ENCODE measurements at places on chromosomes 2 and 18.

GRCh38 chr2:160575368-160575767 lies 81.8 kb upstream of the RBMS1 start:
- DNase-seq = no peak

GRCh38 chr2:222731201-222731621 lies 59.8 kb downstream of the MOGAT1 start:
- DNase-seq = no peak

GRCh38 chr2:53629001-53629400 lies 138.6 kb upstream of the CHAC2 start:
- DNase-seq = no peak

DNA sequence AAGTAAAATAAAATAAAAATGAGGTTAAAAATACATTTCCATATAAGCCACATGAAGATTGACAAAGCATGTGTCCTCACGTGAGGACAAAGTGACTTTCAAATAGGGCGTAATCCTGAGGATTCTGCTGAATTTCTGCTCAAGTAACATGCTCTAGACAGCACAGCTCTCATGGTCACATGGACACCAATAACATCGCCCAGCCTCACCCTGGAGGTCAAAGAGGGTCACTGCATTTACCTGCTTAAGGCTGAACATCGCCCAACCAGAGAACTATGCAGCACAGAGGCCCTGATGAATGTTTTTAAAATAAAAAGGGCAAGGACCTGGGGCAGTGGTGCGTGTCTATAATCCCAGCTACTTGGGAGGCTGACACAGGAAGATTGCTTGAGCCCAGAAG lies 30.2 kb downstream of the TGFBRAP1 start:
- DNase-seq = no peak

DNA sequence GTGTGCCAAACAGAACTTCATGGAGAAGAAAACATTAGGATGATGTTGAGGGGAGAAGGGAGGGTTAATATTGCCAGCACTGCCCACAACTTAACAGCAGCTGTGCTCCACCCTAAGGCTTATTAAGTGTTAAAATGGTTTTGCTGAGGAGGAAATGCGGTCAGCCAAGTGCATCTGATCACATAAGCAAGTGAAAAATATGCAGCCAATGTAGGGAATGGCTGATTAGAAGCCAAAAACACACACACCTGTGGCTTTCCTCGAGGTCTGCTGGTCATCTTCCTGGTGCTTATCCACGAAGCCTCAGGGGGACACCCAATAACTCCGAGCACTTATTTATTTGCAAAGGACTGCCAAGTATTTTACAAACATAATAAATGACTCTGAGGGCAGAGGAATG lies 66.3 kb upstream of the GPR45 start:
- no peak for DNase-seq

DNA sequence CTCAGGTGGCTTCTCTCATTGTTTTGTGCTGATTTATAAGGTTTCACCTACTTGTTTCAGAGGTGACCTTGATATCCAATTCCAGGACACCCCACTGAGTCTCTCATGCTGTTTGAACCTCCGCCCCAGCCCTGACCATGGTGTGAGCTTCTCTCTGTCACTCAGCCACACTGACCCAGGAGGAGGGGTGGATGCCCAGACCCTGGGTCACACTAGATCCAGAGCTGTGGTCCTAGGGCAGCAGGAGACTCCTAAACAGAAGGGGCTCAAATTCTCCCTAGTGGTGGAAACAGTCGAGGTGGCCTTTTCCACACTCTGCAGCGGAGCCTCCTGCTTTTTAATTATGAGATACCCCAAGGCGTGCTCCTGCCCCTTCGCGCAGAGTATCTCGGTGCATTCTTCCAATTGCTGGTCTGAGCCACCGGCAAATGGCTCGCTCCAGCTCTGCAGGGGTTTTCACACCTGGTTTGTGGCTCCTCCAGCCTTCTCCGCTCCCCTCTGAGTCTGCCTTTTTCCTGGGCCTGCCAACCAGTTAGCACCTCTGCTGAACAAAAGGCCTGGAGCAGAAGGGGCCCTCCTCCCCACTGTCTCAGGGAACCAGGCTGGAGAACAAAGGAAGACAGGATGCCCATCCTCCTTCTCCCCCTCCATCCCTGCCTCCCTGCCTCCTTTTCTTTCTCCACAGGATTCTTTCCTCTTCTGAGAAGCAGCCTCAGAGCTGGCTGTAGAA lies 147.3 kb upstream of the SPRED2 start:
- no peak for DNase-seq

- no peak for DNase-seq
Observed at GRCh38 chr2:202204855-202205254, 33.5 kb downstream of the SUMO1 start.

- no peak for DNase-seq
Observed at GRCh38 chr2:181058378-181059269, 78.2 kb downstream of the UBE2E3 start.

- DNase-seq = no peak
Observed at GRCh38 chr2:28357055-28357454, 35.6 kb upstream of the FOSL2 start.

- no peak for DNase-seq
Observed at GRCh38 chr18:50938912-50939311, 28.9 kb upstream of the ELAC1 start.

DNA sequence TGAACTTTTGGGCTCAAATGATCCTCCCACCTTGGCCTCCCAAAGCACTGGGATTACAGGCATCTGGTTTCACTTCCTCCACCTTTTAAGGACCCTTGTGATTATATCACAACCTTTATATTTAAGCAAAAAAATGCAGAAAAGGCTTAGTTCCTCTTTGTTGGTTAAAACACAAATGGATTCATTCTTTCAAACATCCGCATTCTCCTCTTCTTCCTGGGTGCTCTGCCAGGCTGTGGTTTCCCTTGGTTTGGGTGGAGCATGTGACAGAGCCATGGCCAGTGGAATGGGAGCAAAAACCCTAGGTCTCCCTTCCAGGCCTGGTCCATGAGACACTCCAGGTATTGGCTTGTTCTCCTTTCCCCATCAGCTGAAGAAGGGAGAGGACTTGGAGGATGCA lies 9.9 kb upstream of the SLC66A3 start:
- no peak for DNase-seq

DNA sequence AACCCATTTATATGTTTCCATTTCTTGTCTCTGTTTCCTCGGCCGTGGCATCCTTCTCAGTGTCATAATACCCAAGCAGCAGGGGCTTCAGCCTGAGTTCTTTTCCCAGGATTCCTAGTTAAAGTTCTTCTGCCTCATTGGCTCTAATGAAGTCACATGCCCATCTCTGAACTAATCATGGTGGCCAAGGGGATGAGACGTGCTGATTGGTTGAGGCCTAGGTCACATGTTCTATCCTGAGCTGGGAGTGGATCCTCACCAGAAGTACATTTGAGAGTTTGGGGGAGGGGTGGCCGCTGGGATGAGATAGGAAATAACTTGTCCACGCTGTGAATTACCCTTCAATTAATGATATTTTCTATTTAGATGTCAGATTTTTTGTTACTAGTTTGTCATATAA lies 3.8 kb upstream of the UGT1A5 start:
- no peak for DNase-seq

- DNase-seq = no peak
Observed at GRCh38 chr2:66463206-66463755, 28.4 kb downstream of the MEIS1 start.

- no peak for DNase-seq
Observed at GRCh38 chr2:124874219-124874618, 849.1 kb downstream of the CNTNAP5 start.

DNA sequence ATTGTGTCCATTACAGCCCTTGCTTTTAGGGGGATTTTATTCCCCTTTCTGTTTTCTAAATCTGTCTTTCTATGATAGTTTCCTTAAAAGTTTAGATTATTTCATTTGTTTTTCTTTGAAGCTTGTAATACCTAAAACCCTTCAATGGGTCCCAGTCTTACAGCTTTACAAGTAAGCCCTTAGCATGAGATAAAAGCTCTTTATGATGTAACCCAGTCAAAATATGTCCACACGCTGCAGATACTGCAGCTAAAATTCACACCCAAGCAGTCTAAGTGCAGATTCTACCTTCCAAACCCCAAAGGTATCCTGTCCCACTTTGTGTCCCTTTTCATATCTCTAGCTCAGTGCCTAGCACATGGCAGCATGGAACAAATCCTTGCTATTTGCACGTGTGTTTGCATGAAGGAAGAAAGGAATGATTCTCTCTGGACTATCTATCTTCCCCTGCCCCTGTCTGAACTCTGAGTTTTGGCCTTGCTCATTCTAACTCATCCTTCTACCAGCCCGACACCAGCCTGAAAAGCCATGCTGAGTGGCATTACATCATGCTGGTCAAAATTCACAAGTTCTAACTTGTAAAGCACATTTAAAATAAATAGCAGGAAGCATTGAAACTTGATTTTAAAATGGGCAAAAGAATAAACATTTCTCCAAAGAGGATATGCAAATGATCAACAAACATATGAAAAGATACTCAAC lies 623.2 kb downstream of the IRS1 start:
- no peak for DNase-seq

DNA sequence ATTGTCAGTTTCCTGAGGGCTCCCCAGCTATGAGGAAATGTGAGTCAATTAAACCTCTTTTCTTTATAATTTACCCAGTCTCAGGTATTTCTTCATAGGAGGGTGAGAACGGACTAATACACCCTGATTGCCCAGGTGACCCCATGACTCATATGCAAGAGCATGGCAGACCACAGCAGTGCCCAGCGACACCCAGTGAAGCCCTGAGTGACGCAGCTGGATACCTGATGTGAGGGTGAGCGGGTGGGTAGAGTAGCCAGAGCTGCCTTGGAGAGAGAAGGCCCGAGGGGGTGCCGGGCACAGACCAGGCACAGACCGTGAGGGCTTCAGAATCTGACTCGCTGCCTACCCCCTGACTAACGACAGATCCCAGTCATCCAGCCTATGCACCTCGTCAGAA lies 15.4 kb downstream of the ALPG start:
- no peak for DNase-seq

DNA sequence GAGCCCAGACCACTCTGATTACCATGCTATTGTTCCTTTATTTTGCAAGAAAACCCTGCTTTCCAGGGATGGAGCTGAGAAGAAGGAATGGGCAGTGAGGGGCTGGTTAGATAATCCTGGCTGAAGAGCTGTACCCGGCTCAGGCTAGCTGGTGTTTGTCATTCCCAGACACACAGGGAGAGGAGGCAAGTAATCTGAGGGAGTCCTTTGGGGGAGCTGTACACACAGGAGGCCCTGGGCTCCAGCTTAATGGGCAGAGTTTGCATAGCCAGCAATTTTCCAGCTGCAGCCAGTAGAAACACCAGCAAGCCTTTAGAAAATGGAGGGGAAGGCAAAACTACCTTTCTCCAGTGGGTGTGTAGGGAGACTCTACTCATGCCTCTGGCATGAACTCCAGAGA lies 259.3 kb downstream of the SOX11 start:
- DNase-seq = no peak

- no peak for DNase-seq
Observed at GRCh38 chr2:134462275-134462674, 208.4 kb downstream of the MGAT5 start.

- no peak for DNase-seq
Observed at GRCh38 chr18:75478996-75479880, 51.7 kb upstream of the SMIM21 start.

DNA sequence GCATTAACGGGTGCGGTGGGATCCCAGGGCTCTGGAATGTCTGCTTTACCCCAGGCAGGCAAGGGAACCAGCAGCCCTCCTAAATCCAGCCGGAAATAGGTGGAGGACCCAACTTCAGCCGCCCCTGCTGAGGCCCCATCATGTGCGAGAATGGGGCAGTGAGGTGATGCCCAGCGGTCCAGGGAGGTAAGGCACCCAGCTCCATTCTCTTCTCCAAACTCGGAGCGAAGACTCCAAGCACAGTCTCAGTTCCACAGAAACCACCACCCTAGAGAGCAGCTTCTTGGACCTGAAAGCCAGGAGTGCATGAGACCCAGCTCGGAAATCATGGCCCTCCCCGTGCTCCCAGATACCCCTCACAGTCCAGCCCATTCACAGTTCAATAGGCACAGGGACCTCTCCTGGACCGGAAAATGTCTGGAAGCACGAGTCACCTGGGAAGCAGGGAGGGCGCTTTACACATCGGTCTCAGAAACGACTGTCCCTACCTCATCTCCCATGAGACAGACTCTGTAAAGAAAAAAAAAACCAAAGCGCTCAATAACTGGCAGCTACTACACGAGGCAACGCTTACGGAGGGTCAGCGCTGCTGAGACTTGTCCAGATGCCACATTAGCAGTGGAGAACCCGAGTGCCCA lies 2.0 kb downstream of the SDC1 start:
- DNase-seq = no peak

GRCh38 chr18:7236072-7236471 lies 5.2 kb downstream of the LRRC30 start:
- DNase-seq = no peak

DNA sequence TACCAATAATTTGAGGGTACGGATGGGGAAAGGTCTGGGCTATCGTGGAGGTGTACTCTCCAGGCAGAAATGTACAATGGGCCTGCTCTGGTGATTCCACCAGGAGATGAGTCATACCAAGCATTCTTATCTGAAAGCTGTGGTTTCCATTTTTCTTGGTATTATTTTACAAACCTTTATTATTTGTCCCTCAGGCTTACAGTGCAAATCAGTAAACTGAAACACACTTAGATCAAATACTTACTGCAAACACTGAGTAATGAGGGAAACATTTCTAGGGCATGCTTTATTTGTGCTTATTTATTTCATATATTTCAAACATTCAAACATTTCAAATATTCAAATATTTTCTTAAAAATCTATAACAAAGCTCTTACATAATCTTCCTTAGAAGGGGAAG lies 319.8 kb downstream of the RND3 start:
- no peak for DNase-seq

DNA sequence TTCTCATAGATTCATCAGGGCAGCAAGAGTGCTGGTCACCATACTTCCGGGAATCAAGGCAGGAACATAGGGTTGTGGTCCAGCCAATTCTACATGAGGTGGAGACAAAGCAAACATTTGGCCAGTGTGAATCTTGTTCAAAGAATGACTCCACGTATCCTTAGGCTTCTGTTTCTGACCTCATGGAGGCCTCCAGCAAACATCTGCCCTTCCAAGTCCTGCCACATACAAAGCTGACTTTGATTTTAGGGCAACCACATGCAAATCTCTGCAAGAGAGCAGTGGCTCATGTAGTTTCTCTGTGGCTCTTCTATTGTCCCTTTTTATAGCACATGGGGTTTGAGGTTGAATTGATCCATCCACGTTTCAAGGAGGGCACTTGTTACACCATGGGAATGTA lies 132.1 kb upstream of the MMADHC start:
- DNase-seq = no peak

GRCh38 chr2:86366651-86367498 lies 29.4 kb upstream of the REEP1 start:
- no peak for DNase-seq

- DNase-seq = no peak
Observed at GRCh38 chr2:186748354-186748753, 54.5 kb downstream of the FAM171B start.

DNA sequence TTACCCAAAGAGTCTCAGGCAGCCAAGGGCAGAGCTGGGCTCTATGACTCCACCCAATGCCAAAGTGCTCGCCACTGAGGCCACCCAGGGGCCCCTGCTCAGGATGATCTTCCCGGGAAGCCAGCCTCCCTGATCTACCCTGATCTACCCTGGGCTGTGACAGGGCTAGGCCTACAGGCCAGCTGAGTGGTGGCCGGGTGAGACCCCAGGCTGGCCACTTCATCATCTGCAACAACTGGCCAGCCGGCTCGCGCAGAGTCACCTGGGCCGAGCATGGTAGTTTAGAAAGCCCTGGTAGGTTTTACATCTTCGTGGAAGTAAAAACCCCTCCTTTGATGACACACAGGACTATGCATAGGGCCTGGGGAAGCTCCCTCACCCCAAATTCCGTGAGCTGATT lies 276.3 kb downstream of the NDUFA10 start:
- no peak for DNase-seq

- peak; percentile 20 for DNase-seq
Observed at GRCh38 chr2:203534621-203535077, 452 bp downstream of the RAPH1 start.
